Activated naive CD8-positive, alpha-beta T cell treated with anti-CD3 and anti-CD28 coated beads for 36 hours (primary cell): ENCODE measurements at places on chromosomes 3 and 15.

DNA sequence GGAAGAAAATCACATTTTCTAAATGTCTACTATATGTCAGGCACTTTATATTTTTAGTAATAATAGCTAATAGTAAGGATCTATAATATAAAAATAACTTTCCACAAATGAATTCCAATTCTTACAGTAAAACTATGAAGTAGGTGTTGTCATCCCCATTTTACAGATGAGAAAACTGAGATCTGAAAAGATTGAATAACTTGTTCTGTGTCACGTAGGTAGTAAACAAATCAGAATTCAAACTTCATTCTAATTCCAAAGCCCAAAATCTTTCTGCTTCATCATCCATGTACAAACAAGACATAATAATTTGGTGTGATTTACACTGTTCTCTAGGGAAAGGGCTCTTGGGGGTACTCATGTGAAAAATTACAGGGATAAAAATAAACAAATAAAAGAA lies 130.3 kb downstream of the THRB start:
- H3K27me3 ChIP-seq = no peaks in the 10 kb centered on the region
- H3K4me3 ChIP-seq = no peak overlapping the region

GRCh38 chr3:82596805-82597204 lies 835.4 kb upstream of the GBE1 start:
- no peaks in the 10 kb centered on the region for H3K27me3 ChIP-seq
- DNase-seq = no peak
- H3K4me3 ChIP-seq = no peak overlapping the region
- no peak overlapping the region for H3K27ac ChIP-seq

DNA sequence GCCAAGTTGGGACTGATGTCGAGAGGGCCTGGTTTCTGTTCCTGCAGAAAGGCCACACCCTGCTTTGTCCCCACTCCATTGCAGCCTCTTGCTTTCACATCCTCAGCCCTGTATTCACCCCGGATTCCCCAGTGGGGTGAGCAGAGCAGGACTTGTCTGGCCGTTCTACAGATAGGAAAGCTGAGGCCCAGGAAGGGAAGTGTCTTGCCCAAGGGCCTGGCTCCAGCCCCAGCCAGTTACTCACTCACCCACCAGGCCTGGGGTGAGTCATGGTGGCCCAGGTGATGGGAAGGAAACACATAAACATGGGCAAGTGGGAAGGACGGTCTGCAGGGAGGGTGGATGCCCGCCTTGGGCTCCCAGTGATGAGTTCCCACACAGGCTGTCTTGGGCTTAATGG lies 6.1 kb upstream of the DUSP7 start:
- H3K4me1 ChIP-seq = peaks cover 1% of the 10 kb centered on the region
- no peak overlapping the region for H3K4me3 ChIP-seq
- no peak overlapping the region for H3K27ac ChIP-seq
- no peaks in the 10 kb centered on the region for H3K36me3 ChIP-seq
- no peaks in the 10 kb centered on the region for H3K27me3 ChIP-seq

DNA sequence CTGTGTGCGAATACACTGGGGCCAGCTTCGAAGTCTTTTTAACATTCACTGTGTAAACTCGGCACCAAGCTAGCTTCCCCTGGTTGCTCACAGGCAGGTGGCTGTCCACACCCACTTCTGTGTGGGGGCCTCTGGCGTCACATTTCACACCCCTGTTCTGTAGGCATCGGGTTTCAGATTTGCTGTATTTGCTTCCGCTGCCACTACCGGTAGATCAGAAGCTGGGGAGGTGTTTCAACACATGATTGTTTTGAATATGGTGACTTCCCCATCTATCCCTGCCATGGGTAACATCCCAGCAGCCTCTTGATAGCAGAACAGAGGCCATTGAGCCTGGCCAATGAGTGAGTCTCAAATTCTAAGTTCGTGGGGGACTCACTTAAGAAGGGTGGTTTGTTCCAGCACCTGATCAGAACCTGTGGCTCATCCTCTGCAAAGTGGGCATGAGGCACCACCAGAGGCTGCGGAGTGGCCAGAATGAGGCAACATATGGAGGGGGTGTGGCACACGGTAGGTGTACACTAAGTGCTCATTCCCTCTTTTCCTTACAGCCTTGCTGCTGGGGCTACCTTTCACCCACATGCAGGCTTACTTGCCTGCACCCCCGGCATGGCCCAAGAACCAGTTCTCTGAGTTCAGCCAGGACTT lies 61.5 kb downstream of the IQSEC1 start:
- H3K4me1 ChIP-seq = peaks cover 71% of the 10 kb centered on the region
- DNase-seq = peak; percentile 83
- H3K27ac ChIP-seq = peak overlapping the region; percentile 93
- H3K4me3 ChIP-seq = peak overlapping the region; percentile 73
- no peaks in the 10 kb centered on the region for H3K27me3 ChIP-seq
- peaks cover 11% of the 10 kb centered on the region for H3K36me3 ChIP-seq

GRCh38 chr15:100339999-100340398 lies 1.8 kb downstream of the ADAMTS17 start:
- peak overlapping the region; percentile 63 for H3K4me3 ChIP-seq
- H3K27me3 ChIP-seq = peaks cover 18% of the 10 kb centered on the region
- no peak for DNase-seq
- no peak overlapping the region for H3K27ac ChIP-seq

GRCh38 chr3:139620438-139620837 lies 57.3 kb downstream of the NMNAT3 start:
- H3K4me1 ChIP-seq = no peaks in the 10 kb centered on the region
- no peak overlapping the region for H3K27ac ChIP-seq
- DNase-seq = no peak
- H3K4me3 ChIP-seq = no peak overlapping the region

- peaks cover 5% of the 10 kb centered on the region for H3K27me3 ChIP-seq
- H3K36me3 ChIP-seq = no peaks in the 10 kb centered on the region
- H3K4me1 ChIP-seq = no peaks in the 10 kb centered on the region
- no peak for DNase-seq
These were observed 168.6 kb downstream of the SEMA6D start for GRCh38 chr15:47885920-47886319.

DNA sequence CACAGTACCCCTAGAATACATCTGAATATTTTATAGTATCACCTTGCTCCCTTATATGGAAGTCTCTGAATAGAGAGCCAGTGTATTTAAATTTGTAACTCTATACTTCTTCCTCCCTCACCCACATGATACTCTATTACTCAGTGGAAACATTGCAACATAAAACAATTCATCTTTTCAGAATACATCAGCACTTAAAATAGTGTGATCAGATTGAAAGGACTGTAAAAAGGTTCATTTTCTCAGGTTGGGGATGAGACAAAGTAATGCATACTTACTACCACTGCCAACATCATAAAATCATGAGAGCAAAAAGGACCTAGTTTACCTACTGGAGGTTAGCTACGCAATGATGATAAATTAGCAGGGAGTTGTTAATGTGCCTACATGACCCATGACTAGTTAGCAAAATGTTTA lies 13.8 kb upstream of the THRB start:
- DNase-seq = no peak
- H3K4me1 ChIP-seq = peaks cover under 1% of the 10 kb centered on the region
- peaks cover 7% of the 10 kb centered on the region for H3K27me3 ChIP-seq
- no peak overlapping the region for H3K27ac ChIP-seq
- no peaks in the 10 kb centered on the region for H3K36me3 ChIP-seq

- no peaks in the 10 kb centered on the region for H3K27me3 ChIP-seq
- no peak for DNase-seq
- no peaks in the 10 kb centered on the region for H3K36me3 ChIP-seq
- H3K4me3 ChIP-seq = no peak overlapping the region
These were observed 749.8 kb downstream of the NAALADL2 start for GRCh38 chr3:175608911-175609310.

- no peak overlapping the region for H3K4me3 ChIP-seq
- peaks cover 6% of the 10 kb centered on the region for H3K36me3 ChIP-seq
- no peaks in the 10 kb centered on the region for H3K27me3 ChIP-seq
- no peak overlapping the region for H3K27ac ChIP-seq
These were observed 58.6 kb upstream of the MCF2L2 start for GRCh38 chr3:183487016-183487415.

DNA sequence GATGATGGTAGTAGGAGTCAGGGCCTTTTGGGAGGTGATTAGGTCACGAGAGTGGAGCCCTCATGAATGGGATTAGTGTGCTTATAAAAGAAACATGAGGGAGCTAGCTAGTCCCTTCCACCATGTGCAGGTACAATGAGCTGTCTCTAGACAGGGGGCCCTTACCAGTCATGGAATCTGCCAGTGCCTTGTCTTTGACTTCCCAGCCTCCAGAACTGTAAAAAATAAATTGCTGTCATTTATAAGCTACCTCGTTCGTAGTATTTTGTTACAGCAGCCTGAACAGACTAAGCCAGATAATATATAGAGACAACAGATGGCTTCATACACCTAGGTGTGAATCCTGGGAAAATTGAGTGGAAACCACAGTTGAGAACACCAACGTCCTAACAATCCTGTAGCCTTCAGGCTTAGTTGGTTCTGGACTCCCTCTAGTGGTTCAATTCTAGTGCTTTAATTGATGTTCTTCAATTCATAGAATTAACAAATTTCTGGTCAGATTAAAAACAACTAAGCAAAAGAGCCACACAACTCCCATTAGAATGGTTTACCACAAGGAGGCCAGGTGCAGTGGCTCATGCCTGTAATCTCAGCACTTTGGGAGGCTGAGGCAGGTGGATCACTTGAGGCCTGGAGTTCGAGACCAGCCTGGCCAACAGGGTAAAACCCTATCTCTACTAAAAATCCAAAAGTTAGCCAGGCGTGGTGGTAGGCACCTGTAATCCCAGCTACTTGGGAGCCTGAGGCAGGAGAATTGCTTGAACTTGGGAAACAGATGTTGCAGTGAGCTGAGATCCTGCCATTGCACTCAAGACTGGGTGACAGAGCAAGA lies 21.3 kb upstream of the GATM start:
- H3K27me3 ChIP-seq = peaks cover 8% of the 10 kb centered on the region
- H3K4me1 ChIP-seq = peaks cover 9% of the 10 kb centered on the region
- no peak overlapping the region for H3K4me3 ChIP-seq
- H3K36me3 ChIP-seq = peaks cover 7% of the 10 kb centered on the region

DNA sequence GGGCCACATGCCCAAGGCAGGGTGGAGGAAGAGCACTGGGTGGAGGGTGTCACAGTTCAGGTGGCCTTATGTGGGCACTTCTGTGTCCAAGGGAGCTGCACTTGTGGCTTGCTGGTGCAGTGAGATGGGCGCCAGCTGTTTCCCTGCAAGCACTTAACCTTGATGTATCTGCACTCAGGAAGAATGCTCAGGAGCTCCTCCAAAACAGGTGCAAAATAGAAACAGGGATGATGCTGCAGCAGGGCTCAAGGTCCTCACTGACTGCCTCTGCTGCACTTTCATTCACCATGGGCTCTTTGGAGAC lies 151.3 kb downstream of the CADPS start:
- H3K27me3 ChIP-seq = peaks cover 3% of the 10 kb centered on the region
- H3K36me3 ChIP-seq = no peaks in the 10 kb centered on the region
- no peak overlapping the region for H3K4me3 ChIP-seq
- no peaks in the 10 kb centered on the region for H3K4me1 ChIP-seq

DNA sequence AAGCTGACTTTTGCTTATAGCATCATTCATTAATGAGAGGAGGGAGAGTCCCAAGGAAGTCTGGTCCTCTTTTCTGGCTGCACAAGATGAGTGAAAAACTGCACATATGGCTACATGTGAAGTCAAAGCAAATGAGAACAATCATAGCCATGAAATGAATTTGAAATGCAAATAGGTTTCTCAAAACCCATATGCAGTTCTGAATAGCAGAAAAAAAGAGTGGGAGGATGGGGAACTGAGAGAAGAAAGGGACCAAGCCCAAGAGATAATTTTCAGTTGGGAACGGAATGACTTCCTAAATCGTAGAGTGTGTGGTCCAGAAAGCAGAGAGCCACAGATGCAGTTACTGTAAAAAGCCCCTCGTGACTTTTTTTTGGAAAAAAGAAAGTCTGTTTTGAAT lies 66.3 kb downstream of the GTPBP8 start:
- DNase-seq = no peak
- no peak overlapping the region for H3K4me3 ChIP-seq
- peaks cover 6% of the 10 kb centered on the region for H3K36me3 ChIP-seq
- H3K27me3 ChIP-seq = no peaks in the 10 kb centered on the region
- H3K27ac ChIP-seq = no peak overlapping the region

DNA sequence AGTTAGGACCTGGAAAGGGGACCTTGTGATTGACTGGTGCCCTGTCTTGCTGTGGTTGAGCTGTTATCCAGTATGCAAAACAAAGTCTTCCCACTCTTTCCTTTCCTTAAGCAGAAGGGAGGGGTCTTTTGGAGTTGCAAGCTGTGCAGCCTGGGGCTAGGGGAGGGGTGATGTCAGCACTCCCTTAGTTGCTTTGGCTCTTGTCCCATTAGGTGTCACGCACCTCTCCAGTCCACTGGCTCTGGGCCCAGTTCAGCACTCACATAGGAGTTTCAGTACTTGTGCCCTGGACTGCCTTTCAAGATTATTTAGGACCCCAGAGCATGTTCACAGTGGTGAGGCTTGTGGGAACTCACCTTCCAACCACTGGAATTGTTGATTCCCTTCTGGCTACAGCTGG lies 238.5 kb downstream of the DOCK3 start:
- H3K4me1 ChIP-seq = no peaks in the 10 kb centered on the region
- peaks cover 13% of the 10 kb centered on the region for H3K27me3 ChIP-seq
- no peaks in the 10 kb centered on the region for H3K36me3 ChIP-seq
- no peak overlapping the region for H3K4me3 ChIP-seq
- no peak for DNase-seq

DNA sequence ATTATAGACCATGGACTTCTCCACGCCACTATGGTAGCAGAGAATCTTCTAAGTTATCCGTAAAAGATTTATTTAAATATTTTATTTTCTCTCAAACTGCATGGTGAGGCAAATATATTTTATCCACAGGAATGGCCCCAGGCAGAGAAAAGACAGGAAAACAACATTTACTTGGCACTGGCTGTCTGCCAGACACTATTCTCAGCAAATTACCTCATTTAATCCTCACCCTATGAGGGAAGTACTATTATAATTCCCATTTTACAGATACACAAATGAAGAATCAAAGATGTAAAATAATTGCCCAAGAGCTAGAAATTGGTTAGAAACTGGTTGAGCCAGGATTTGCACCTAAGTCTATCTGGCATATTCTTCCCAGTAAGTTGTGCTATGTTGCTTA lies 361.4 kb upstream of the IL12A start:
- H3K4me3 ChIP-seq = no peak overlapping the region
- peaks cover 3% of the 10 kb centered on the region for H3K27me3 ChIP-seq
- H3K36me3 ChIP-seq = no peaks in the 10 kb centered on the region
- H3K27ac ChIP-seq = no peak overlapping the region
- DNase-seq = no peak

DNA sequence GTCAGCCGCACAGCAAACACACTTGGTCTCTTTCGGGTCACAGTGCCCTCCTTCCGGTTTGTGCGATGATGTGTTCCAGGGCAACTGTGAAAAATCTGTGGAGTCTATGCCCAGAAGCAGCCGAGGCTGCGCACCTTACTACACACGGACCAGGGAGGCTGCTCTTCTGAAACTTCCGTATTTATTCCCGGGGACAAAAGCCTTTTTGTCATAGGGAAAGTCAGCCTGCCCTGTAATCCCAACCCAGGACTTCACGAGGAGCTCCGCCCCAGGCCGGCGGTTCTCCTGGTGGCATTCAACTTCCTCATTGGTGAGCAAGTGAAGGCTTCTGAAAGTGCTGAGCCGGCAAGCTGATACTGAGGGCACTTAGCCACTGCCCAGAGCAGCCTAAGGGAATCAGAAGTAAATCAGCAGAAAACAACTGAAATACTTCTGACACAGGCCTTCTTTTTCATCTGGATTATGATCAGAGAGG lies 126.5 kb downstream of the FMN1 start:
- peak overlapping the region; percentile 56 for H3K4me3 ChIP-seq
- H3K27ac ChIP-seq = no peak overlapping the region
- peaks cover 12% of the 10 kb centered on the region for H3K27me3 ChIP-seq
- DNase-seq = no peak
